ENCODE measurements at places on chromosomes 12 and 14. TPM values are rescaled to one million over a fixed set of nuclear protein-coding genes. Genes with fewer than 3 reads are reported as not detected.

- H3K27me3 ChIP-seq: no peaks in the 10 kb centered on the region
- no peaks in the 10 kb centered on the region for H3K36me3 ChIP-seq
- H3K27ac ChIP-seq: no peak overlapping the region
- no peak for DNase-seq
These were observed 102.9 kb upstream of the ABCD2 start for GRCh38 chr12:39722504-39722903.

GRCh38 chr14:64725261-64725815 is 21.1 kb downstream of the PLEKHG3 start:
- peaks cover 39% of the 10 kb centered on the region for H3K4me1 ChIP-seq
- no peak overlapping the region for H3K27ac ChIP-seq
- no peak overlapping the region for H3K4me3 ChIP-seq
- no peak for DNase-seq
- no peaks in the 10 kb centered on the region for H3K27me3 ChIP-seq

DNA sequence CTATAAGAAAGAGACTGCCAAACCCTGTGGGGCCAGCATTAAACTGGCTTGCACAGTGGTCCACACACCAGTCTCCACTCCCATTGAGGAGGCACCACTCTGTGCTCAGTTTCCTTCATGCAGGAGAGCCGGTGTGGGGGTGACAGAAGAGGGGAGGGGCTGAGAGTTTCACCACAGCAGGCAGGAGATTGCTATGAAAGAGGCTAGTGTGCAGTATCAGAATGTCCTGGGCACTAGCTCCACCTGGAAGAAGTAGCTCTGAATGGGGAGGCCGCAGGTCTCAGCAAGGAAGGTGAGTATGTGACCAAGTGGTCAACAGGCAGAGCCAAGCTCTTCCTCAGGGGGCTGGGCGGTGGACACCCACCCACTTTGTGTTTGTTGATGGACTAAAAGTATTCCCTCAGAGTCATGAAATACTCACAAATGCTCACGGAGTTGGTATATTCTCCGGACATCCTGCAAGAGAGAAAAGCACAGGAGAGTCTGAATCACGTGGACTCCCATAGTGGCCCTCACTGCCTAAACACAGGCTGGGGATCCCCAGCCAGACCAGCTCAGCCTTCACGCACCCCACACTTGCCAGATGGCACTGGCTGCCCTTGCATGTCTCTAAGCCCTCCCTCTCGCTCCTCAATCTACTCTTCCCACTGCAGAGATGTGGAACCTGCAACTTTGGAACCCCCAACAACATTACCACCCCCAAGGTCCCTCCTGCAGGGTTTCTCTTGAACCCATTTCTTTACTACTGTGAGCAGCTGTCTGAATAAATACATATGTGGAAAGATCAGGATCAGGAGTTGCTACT is 7.8 kb upstream of the KRT72 start:
- no peaks in the 10 kb centered on the region for H3K36me3 ChIP-seq
- DNase-seq: no peak
- no peak overlapping the region for H3K27ac ChIP-seq

DNA sequence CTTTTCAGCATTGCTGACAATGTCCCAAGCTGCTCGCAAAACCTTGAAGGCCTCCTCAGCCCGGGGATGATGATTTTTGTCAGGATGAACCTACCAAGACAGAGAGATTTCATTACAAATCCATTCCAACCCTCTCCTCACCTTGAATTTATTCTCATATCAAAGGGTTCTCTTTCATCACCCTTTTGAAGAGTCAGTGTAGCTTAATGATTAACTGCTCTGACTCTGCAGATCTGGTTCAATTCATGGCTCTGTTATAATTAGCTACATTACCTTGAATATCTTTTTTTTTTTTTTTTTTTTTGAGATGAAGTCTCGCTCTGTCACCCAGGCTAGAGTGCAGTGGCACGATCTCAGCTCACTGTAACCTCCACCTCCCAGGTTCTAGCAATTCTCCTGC is 5.6 kb downstream of the ORMDL2 start:
- H3K27me3 ChIP-seq: no peaks in the 10 kb centered on the region
- H3K27ac ChIP-seq: no peak overlapping the region
- no peak for DNase-seq
- H3K36me3 ChIP-seq: peaks cover 57% of the 10 kb centered on the region
- no peak overlapping the region for H3K4me3 ChIP-seq

The RIN3 gene
- total RNA-seq: 70.6 TPM

The KITLG gene
- total RNA-seq: 77.5 TPM

- no peaks in the 10 kb centered on the region for H3K27me3 ChIP-seq
- DNase-seq: no peak
- H3K4me1 ChIP-seq: no peaks in the 10 kb centered on the region
- H3K4me3 ChIP-seq: no peak overlapping the region
- H3K36me3 ChIP-seq: no peaks in the 10 kb centered on the region
These were observed 64.4 kb downstream of the RGS6 start for GRCh38 chr14:71996610-71997009.

The LPAR5 gene
- total RNA-seq: 3.8 TPM

Measured in lower lobe of right lung (tissue), 2 donors.